ENCODE measurements at places on chromosomes 6 and 20.

DNA sequence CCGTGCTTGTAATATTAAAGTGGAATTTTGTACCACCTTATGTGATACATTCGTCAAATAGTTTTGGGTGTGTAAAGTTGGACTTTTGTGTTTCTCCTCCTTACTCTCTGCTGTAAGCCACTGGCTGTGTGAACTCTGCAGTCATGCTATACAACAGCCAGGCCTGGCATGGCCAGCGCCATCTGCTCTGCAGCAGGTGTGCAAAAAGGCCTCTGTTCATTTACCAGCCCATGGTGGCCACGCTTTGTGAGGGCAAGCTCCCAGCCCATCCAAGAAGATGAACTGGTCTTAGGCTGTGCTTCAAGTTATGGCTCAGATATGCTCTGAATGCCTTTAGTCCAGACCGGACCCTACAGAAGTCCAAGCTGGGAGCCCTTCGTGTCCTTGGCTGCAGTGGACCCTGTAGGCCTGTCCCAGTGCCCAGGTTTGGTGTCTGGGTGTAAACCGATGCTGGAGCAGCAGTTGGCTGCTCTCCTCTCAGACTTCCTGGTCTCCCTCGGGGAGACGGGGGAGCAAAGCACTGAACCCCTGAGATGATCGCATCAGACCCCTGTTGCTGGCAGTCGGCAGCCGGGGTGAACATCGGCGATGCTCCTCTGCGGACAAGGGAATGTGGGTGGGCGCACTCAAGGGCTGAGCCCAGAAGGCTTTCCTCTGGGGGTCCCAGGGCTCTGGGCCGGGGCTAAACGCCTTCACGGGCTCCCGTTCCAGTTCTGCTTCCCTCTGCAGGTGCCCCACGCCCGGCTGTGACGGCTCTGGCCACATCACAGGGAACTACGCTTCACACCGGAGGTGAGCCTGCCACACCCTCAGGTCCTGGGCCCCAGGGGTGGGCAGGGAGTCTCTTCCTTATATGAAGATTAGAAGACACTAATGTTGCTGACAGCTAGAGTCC lies 28.6 kb upstream of the PCMTD2 start:
- DNase-seq, result no peak

DNA sequence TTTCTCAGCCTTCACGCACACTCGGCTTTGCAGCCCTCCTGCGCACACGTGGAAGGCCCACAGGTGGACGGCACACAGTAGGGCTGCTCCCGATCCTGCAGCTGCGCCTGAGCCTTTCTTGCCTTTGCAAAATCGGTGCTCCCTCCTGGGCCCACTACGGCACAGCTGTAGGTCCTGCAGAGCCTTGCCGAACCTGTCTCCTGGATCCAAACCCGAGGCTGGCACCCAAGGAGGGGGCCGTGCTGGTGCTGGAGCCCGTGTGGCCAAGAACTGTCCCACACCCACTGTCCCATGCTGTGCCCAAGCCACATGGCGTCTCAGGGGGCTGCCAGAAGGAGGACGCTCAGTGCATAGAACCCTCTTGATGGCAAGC lies 227.4 kb downstream of the TTLL2 start:
- DNase-seq, result no peak

GRCh38 chr6:131398176-131398575 lies 174.8 kb upstream of the ARG1 start:
- DNase-seq, result no peak

DNA sequence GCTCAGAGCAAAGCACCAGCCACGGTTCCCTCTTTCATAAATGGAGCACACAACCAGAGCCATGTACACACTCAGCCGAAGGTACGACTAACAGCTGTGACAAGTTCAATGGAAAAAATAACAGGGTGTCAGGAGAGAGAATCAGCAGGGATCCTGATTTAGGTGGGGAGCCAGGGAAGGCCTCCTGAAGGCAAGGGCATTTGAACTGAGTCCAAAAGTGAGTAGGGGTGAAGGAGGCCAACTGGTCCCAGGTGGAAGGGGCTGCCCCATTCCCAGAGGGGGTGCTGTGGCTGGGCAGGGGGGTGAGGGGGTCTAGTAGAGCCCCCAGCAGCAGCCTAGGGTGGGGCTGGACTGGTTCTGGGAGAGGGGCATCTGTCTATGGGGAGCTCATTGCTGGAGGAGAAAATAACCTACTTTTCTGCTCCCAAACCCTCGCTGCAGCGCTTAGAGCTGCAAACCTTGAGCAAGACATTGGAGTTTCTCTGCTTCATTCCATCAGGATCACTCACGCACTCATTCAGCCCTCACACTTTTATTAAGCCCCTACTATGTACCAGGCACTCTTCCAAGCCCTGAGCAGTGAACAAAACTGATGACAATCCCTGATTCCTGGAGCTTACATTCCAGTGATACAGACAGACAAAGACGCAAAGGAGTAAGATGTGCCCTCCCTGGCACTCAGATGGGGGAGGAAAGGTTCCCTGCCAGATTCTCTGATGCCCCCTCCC lies 113.5 kb downstream of the TOX2 start:
- no peak for DNase-seq

GRCh38 chr20:63696628-63697356 lies at the start of gene TNFRSF6B:
Gene TNFRSF6B (plus strand): TSS chr20:63696652. CDS start chr20:63696768, 116 bp downstream.
- DNase-seq, result no peak

- no peak for DNase-seq
These were observed 30.1 kb downstream of the DCDC2 start for GRCh38 chr6:24327756-24328155.

DNA sequence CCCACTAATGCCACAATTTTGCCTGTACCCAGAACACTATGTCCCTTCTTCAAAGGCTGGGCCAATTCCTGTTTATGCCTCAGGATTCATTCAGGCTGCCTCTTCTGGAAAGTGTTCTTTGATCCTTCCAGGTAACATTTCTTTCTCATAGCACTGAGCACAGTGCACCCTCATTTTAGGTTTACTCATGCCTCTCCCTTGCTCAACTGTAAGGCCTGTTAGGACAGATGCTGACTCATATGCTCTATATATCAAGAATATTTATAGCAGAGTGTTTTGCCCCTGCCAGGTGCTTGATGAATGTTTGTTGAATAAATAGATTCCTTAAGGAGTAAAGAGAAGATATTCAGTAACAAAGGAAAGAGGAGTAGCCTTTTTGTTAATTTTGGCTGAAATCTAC lies 263.9 kb downstream of the PHF3 start:
- DNase-seq, result no peak

DNA sequence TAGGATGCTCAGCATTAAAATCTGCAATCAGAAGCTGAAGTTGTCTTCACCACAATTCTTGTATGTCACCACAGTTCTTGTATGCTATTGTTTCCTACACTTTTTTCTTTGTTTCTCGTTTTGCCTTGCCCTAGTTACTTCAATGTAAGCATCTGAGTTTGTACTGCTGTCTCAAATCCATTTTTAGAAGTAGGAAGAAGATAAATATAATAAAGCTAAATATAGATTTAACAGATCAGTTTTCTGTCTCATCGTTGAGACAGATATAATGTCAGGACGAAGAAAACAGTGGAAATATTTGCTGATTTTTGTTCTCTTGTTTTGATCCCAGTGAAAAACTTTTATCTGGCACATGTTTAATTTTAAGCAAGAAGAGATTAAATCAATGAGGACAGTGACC lies 318.0 kb downstream of the QKI start:
- no peak for DNase-seq

DNA sequence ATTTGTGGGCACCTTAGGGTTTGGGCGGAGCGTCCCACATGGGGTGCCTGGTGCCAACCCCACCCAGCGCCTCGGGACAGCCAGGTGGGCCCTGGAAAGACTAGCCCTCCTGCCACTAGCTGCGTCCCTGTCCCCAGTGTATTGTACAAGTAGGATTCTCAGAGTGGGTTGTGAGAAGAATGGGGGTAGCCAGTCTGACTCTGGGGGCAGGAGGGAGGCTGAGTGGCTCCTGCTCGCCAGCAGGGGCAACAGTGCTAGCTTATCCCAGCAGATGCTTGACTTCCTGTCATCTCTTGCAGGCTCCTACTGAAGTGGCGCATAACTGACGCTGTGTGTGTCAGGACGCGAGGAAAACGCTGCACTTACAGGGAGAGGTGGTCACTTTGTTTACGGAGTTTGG lies 9.3 kb downstream of the PSMA7 start:
- no peak for DNase-seq

DNA sequence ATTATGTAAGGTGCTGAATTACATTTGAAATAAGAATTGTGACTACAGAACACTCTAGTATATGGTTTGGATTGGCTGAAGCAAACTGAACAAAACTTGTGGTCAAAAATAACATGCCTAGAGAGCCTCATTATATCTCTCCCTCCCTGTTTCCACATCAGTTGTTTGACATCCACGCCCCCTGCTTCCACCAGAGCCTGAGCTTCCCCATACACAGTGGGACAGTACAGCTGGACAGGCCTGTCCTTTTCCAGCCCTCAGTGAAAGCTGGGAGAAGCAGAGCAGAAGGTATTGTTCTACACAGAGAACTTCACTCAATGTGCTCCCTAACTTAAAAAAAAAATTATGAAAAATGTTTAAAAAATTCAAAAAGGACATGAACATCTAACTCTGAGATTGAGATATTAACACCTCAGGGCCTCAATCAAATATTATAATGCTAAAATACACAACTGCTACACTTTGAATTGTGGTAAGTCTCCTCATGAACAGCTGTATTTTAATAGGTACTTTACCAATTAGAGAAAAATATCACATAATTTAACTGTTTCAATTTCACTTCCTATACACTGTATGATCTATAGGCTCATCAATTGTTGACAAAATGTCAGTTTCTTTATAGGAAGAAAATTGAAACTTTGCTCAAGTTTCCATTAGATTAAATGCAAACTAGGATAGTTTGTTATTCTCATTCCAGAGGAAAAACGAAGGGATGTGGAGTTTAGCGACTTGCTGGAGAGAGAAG lies 44.9 kb upstream of the SCML4 start:
- DNase-seq, result no peak

DNA sequence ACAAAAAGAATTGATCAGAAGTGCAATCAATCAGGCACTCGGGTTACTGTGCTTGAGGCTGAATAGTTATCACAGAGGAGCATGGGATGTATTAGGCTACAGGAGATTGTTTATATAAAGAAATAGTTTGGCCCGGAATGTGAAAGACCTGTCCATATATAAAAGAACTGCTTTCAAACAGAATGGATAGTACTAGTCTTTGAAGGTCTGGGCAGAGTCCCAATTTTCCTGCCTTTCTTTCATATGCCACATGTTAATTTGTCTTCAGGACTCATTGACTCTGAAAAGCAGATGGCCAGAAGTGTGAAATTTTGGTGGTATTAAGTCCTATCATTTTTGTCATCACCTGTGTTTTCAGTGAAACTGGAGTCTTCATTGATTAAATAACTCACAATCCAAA lies 314.5 kb downstream of the EYA4 start:
- DNase-seq, result no peak

GRCh38 chr20:326645-327185 lies 1.4 kb downstream of the SOX12 start:
- no peak for DNase-seq

GRCh38 chr6:5278047-5278446 lies 16.7 kb downstream of the FARS2 start:
- DNase-seq, result no peak
